ENCODE measurements at places on chromosomes 3 and 15.

DNA sequence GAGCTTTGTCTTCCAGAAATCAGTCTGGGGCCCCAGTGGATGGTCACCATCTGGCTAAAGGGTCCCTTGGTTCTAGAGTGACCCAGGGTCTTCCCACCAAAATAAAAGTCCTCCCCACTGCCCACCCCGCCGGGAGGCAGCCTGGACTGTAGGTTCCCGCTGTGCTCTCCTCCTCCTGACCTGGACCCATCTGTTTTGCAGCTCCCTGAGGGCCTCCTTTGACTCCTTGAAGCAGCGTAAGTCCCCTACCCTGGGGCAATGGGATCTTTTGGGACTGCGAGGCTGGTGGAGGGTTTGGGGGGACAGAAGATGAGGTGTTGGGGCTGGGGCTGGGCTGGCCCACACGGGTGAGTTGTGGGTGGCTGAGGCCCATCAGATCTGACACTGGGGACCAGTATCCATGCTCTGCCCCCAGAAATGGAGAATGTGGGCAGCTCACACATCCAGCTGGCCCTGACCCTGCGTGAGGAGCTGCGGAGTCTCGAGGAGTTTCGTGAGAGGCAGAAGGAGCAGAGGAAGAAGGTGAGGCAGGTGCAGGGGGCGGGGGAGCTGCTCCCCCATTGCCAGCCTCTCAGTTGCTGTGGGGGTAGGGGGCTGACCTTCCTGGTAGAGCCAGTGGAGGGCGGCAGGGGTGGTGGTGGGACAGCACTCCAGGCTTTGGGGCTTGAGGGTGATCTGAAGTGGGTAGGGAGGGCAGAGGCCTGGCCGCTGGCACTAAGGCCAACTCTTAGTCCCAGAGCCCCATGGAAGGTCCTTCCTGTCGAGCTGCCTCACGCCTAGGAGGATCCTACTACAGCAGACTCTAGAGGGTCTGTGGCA, 30.4 kb downstream of the PSTPIP1 start:
- DNase-seq = no peak

- DNase-seq = no peak
Observed at GRCh38 chr3:58801541-58801940, 135.0 kb upstream of the FAM3D start.

DNA sequence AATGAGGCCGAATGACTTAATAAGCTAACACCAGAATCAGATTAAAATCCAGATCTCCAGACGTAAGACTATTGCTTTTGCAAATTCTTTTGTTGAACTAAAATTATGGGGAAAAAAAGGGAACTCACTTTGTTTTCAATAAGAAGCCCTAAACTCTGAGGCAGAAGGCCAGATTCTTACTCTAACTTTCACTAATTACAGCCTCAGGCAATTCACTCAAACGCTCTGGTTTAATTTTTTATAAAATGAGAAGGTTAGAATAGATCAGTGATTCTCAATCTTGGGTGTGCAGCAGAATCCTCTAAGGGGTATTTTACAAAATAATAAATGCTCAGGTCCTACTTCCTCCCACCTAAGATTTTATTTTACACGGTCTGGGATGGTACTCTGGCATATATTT, 38.1 kb downstream of the C3orf70 start:
- DNase-seq = no peak

- no peak for DNase-seq
Observed at GRCh38 chr3:32283304-32283703, 44.8 kb downstream of the CMTM8 start.

DNA sequence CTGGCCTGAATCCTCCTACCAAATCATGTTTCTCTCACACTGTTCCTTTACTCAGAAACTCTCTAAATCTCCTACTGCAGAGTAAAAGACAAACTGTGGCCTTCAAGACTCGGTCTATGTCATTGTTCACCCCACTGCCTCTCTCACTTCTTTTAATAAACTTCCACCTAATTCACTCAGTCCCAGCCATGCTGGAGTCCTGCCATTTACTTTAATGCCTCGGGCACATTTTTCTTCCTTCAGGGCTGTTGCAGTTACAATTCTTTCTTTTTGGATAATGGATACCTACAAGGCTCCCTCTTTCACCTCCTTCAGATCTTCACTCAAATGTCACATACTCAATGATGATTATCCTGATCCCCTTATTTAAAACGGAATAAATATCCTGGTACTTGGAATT, 955.6 kb downstream of the ROBO1 start:
- no peak for DNase-seq

All from fibroblast of mammary gland (primary cell).